ENCODE measurements at places on chromosomes 16 and 17.

DNA sequence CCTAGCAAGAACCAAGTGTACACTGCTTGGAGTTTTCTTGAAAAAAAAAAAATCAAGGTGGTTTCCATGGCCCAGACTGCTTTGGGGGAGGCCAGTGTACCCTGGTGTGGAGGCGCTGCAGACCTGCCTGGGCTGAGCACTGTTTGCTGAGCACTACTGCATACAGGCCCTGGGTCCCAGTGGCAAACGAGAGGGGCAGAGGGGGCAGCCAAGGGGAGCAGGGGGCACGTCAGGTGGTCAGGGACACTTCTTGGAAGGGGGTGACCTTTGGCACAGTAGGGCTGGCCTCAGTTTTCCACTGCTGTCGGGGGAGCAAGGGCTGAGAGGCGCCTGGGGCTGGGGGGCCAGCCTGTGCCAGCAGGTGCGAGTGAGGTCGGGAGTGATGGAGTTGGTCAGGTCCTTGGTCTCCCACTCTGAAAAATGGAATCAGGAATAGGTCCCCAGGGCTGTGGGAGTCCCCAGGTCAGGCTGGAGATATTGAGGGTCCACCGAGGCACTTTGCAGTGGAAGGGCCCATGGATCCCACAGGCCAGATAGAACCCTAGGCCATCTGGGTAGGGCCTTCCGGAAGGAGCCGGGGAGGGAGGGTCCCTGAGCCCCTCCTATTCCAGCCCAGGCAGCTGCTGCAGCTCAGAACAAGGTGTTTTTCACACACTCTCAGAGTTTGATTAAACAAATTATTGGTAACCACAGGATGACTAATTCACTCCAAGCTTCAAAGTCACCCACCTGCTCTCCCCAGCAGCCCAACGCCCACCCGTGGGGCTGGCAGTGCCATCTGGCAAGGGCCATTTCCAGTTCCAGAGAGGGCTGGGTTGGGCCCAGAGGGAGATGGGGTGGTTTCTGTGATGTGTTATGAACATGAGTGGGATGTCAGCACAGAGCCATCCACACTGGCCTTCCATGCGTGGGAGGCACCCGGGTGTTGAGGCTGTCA, 3.5 kb downstream of the ZFPM1 start:
- no peak for DNase-seq

GRCh38 chr17:63181856-63182255, 215.8 kb downstream of the TANC2 start:
- no peak for DNase-seq

- no peak for DNase-seq
Measured at GRCh38 chr16:87570938-87571867, 31.1 kb upstream of the JPH3 start.

DNA sequence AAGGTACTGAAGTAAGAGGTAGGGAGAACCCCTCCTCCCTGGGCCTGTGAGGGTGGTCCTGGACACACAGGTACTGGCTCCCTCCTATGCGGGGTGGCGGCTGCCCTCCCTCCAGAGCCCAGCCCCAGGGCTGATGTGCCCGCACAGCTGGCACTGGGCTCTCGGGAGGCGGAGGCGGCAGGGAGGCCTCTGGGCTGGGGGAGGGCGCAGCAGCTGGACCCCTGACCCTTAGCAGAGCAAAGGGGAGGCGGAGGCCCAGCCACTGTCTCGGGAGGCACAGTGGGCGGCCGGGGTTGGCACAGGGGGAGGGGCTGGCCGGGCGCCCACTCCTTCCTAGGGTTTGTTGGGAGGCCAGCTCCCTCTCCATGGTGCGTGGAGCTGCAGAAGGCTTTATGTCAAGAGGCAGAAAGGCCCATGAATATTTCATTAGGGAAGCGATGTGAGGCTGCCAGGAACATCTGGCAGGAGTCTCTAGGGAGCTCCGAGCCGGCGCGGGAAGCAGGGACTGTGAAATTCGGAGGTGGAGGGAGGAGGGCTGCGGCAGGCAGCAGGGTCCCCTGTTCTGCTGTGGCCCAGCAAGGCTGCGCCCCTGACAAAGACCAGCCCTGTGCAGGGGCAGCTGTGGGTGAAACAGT, 44.1 kb upstream of the ACSF3 start:
- no peak for DNase-seq

GRCh38 chr17:56777859-56778258, 55.9 kb downstream of the C17orf67 start:
- no peak for DNase-seq

- no peak for DNase-seq
Measured at GRCh38 chr16:88941913-88942909, 34.8 kb downstream of the CBFA2T3 start.

GRCh38 chr17:50354198-50354597, 8.3 kb downstream of the XYLT2 start:
- no peak for DNase-seq

- no peak for DNase-seq
Measured at GRCh38 chr16:88281858-88282563, 100.7 kb upstream of the ZNF469 start.

- DNase-seq, result no peak
Measured at GRCh38 chr16:27281243-27281642, 12.7 kb upstream of the NSMCE1 start.

GRCh38 chr17:67290711-67291291, 45.8 kb upstream of the HELZ start:
- no peak for DNase-seq

GRCh38 chr17:33653399-33653788, 360.3 kb upstream of the ASIC2 start:
- no peak for DNase-seq

DNA sequence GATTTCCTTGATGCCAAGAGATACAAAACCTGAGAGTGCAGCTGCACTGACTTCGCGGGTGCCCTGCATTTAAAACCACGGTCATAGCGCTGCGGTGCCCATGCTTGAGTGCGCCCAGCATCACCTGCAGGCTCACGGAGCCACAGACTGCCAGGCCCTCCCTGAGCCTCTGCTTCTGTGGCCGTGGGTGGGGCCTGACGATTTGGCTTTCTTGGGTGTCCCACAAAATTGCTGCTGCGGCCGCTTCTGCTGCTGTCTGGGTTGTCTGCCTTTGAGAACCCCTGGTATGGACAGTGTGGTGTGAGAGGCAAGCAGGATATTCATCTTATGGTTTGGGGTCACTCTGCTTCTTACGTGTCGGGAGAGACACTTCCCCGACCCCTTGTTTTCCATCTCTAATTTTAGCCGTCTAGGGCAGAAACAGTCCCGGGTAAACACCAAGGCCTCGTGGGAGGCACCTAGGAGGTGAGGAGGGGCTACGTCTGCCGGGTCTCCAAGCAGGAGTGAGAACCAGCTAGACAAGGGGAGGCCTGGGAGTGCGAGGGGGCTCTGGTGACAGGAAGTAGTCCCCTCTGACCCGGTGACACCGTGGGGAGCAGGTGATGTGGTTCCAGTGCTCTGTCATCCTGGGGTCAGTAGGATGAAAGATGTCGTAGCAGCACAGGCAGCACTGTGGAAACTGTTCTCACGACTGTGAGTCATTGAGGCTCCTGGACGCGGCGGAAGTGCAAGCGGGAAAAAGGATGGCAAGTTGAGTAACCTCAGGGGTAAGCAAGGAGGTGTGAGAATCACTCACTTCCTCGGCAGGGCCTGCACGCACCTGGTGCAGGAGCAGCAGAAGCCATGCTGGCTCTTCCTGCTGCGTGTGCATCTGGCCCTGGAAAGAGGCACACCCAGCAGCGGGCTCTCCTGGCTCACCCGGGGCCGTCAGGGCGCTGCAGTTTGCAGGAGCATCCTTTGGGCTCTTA, 176.3 kb downstream of the RPTOR start:
- DNase-seq, result no peak

- no peak for DNase-seq
Measured at GRCh38 chr17:80501741-80502577, 25.6 kb upstream of the NPTX1 start.

DNA sequence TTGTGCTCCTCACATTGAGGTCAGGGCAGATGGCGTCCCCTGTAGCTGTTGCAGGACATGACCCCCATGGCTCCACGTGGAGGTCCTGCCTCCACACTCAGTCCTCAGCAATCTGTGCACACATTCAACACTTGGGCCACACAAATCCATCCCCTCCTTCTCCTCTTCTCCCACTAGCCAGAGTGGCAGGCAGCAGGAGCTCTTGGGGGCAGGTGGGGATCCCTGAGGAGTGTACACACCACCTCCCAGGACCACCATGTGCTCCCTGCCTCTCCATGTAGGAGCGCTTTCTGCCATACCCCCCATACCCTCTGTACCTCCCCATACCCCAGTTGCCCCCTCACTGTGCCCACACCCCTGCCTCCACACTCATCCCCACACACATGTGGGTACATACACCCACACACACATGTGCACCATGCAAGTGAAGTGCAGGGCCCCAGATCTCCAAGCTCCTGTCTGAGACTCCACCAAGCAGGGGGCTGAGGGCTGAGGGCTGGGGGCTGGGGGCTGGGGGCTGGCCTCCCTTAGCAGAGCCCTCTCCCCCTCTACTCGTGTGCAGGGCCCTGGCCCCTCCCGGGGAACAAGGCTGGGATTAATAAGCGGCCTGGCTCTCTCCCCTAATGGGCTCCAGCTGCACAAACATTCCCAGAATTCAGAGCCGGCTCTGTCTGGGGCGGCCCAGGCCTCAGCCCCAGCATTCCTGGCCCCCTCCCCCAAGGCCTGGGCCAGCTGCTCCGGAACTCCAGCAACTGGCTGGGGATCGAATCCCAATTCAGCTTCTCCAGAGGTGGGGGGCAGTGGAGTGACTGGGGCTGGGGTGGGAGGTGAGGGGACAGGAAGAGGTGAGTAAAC, 48.2 kb upstream of the MEIOC start:
- DNase-seq, result no peak

DNA sequence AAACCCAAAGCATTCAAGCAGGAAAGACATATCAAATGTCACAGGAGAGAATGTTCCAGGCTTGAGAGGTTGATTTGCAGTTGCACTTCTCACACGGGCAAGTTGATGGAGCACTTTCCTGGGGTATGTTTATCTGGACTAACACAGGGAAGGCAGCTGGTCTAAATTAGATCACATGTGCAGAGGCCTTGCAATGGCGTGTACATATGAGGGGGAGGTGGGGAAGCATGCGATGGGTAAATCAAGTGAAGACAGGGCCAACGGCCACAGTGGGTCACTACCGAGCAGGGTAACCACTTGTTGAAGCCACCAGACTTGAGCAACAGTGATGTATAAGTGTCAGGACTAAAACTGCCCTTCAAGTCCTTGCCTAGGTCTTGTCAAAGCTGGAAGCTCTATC, 156.6 kb upstream of the MAF start:
- no peak for DNase-seq

DNA sequence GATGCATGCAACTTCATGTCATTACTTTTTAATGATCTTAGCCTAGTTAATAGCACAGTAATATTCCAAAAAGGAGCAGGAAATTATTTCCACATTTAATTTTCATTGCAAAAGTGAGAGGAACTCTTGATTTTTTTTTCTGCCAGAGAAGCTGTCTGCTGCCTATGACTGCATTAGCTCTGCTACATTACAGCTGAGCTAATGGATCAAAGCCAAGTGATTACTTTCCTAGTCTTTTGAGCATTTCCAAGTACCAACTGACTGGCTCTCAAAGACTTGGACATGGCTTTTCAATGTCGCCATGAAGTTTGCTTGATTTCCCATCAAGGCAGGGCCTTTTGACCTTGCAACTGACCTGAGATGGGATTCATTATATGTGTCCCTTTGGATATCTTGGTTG, 356.6 kb upstream of the XYLT1 start:
- DNase-seq, result no peak

GRCh38 chr16:79554912-79555311, 45.6 kb downstream of the MAF start:
- no peak for DNase-seq

DNA sequence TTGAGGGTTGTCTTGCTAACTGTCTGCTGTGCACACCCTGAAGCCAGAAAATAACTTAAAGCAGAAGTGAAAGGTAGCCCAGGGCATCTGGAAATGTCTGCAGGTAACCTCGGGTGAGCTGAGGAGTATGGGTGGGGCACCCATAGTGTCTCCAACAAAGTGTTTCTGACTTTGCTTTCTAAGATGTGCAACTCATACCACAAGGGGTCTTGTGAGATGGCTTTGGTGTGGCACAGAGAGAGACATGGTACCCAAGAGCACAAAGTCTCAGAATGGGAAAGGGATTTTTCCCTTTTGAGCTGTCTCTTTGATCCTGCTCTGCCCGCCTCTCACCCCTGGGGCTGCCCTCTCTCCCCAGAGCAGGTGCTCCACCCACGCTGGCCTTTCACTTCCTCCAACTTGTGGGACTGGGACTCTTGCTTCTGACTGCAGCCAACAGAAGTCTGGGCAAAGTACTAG, 6.9 kb downstream of the CHD9 start:
- DNase-seq, result no peak

- no peak for DNase-seq
Measured at GRCh38 chr16:22641131-22641628, 130.5 kb downstream of the NPIPB5 start.

DNA sequence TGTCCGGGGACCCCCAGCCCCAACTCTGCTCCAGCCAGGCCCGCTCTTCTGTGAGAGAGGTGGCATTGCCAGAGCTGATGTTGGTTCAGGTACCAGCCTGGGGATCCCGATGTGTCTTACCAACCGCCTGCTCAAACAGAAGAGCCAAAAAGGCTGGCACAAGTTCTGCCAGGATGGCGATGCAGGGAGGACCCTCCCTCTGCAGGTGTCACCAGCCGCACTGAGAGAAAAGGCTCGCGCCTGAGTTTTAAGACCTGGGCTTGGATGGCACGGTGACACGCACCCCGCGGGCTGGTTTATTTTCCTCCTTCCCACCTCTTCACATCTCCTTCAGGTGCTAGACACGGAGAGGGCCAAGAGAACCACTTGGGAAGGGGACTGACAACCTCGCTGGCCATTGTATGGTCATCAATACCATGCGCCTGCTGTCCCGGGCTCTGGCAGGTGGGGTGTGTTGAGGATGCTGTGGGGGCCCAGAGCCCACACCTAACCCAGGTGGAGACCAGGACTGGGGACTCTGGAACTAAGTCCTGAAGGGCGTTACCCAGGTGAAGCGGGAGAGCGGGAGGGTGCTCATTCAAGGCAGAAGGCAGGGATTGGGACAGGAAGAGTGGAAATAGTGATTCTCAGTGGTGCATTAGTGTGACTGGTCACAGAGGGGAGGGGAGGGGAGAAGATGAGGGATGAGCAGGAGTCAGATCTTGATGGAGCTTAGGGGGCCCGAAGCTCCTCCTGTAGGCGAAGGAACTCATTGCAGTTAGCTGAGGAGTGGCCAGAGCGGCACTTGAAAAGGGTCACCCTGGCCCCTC, 16.3 kb downstream of the FOXJ1 start:
- DNase-seq, result no peak

DNA sequence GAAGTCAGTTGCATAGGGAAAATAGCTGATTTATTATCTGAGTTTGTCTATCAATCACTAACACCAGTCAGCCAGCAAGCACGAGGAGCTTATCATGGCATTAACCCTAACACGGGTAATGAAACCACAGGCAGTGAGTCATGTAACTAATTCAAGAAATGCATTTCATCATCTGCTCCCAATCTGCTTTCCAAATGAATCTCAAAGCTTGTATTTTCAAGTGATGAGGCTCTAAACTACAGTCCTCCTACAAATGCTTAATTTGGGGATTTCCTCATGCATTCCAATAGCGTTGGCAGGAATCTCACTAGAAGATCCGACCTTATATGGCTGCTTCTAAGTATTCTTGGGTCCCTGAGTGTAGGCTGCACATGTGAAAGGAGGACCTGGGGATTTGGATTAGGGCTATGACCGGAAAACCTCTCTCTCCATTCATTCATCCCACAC, 118.4 kb upstream of the HSBP1 start:
- DNase-seq, result no peak

Data from bone marrow (tissue), 2 donors.